Aorta (tissue), 5 donors: ENCODE measurements at places on chromosomes 5 and 9. TPM values are rescaled to one million over a fixed set of nuclear protein-coding genes. Genes with fewer than 3 reads are reported as not detected.

GRCh38 chr9:91489361-91489899 lies 65.8 kb upstream of the NFIL3 start:
- DNase-seq, result no peak

- DNase-seq, result no peak
These were observed 75.1 kb downstream of the MAST4 start for GRCh38 chr5:66671305-66671704.

Gene LRRC70
- 13.1 TPM for total RNA-seq

- no peak for DNase-seq
These were observed 29.0 kb upstream of the BOD1 start for GRCh38 chr5:173645437-173645807.

Gene ENHO
- total RNA-seq, result not detected

- no peak for DNase-seq
These were observed 81.4 kb upstream of the PIK3R1 start for GRCh38 chr5:68134033-68134668.

- no peak for DNase-seq
These were observed 1854.6 kb upstream of the WWC1 start for GRCh38 chr5:166436872-166437271.

DNA sequence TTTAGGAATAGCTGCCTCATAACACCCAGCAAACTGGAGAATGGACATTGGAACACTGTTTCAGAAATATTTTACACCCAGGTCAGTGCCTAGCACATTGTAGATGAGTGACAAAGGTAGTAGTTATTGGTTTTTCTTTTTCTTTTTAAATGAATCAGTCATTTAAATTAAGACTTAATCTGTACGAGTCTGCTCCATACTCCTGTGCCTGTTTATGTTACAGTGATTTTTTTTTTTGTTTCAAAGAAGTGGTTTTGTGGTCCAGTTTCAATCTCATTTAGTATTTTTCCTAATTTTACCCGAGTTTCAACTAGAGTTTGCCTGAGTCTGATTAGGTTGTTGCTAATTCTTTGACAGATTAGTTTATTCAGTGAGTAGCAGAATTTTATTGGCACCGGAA lies 16.2 kb downstream of the LMNB1 start:
- no peak for DNase-seq

GRCh38 chr9:24351258-24351657 lies 194.4 kb downstream of the IZUMO3 start:
- DNase-seq, result no peak

DNA sequence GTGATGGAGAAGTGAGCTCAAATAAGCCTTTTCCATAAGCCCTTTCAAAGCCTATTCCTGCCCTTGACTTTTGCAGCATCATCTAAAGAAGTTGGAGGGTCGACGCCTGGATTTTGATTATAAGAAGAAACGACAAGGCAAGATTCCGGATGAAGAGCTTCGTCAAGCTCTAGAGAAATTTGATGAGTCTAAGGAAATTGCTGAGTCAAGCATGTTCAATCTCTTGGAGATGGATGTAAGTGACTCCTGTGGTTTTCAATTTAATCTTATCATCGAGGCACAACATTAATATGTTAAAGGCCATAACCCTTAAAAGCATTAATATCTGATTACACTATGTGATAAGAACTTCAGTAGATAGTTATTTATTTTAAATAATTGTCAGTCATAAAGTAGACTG lies 210.4 kb downstream of the SH3GL2 start:
- DNase-seq, result no peak

DNA sequence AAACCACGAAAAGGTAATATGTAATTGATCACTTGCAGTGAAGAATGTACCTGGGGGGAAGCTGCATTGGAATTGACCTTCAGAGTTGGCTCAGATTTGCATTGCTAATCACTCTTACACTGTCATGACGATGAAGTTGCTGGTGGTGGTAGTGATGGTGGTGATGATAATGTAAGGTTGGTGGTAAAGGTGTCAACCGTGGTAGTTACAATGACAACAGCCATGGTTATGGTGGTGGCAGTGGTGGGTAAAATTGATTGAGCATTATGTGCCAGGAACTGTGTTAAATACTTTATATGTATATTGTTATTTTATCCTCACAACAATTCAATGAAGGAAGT lies 282.4 kb downstream of the NR3C1 start:
- no peak for DNase-seq

Gene ZNF618
- 15.4 TPM for total RNA-seq

Gene ASS1
- total RNA-seq, result 52.0 TPM

DNA sequence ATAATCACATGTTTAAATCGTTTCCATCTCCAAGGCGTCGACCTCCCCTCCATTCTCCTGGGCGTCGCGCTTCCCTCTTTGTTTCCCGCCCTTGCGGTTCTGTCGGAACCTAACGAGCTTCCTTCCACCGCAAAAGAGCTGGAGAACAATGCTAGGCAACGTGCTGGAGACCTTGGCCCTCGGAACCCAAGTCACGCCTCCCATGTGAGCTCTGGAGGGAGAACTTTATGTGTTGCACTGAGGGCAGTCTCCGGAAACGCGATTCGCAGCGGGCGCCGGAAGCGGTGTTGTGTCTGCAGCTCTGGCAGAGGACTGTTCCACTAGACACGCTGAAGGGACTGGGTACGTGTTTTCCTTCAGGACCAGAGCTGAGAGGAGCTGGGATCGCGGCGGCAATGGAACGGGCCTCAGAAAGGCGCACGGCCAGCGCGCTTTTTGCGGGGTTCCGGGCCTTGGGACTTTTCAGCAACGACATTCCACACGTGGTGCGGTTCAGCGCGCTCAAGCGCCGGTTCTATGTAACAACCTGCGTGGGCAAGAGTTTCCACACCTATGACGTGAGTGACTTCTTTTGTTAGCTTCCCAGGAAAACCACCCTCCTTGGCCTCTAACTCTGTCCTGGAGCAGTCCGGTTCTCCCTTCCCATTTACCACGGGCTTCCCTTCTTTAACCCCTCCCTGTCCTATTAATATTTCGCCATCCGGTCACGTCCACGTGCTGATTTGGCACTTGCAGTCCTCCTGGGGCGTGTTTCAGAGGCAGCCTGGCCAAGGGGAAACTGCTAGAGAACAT lies at the start of gene WDR36:
Gene WDR36 (plus strand): TSS at position 287 of the 792 bp plus-strand sequence. CDS start 109 bp downstream, at position 396.
- DNase-seq, result peak; percentile 92

Gene HSPA4
- 135 TPM for total RNA-seq

GRCh38 chr9:123527981-123528380 lies 172.0 kb downstream of the CRB2 start:
- DNase-seq, result no peak

Gene SPOCK1
- 67.8 TPM for total RNA-seq

- peak; percentile 71 for DNase-seq
These were observed 38.0 kb downstream of the HABP4 start for GRCh38 chr9:96487949-96488348.

- no peak for DNase-seq
These were observed 213.5 kb upstream of the MVB12B start for GRCh38 chr9:126113176-126113575.

Gene SLC25A2
- total RNA-seq, result 1.1 TPM

- peak; percentile 88 for DNase-seq
These were observed 73.0 kb downstream of the PTPDC1 start for GRCh38 chr9:94157050-94157801.

DNA sequence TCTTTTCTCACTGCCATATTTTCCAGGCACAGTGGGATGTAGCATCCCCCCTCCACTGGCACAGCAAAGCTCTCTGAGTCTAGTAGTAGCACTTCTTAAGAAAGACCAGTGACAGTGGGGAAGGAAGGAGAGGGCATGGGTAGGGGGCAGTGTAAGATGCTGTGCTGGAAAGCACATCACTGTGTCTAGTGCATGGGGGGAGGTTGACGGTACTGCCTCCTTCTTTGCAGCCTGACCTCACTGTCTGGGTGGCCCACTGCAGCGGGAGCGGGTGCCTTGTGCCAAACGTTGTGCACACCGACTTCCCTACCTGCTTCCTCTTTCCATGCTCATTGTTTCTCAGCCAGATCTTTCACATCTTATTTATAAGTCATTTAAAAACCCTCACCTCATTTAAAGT lies 91.8 kb downstream of the PDE8B start:
- no peak for DNase-seq

Gene TXNDC8
- total RNA-seq, result not detected

Gene PHYHD1
- total RNA-seq, result 20.5 TPM
